ENCODE measurements at places on chromosomes 16 and 17.

DNA sequence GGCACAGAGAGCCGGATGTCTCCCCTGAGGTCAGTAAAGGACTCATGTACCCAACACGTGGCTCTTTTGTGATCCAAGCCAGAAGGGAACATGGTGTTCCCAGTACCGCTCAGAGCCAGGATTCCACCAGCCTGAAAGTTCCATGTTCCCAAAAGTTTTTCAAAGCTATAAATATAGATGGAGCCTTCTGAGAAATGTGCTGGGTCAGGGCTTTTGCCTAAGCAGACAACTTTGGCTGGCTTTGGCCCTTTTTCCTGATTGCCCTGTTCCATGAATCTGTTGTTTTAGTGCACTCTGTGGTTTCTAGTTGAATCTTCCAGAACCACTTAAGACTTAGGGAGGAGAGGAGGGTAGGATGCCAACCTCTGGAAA is 128.5 kb upstream of the HS3ST2 start:
- DNase-seq = no peak

- DNase-seq = no peak
Measured at GRCh38 chr17:68700421-68700820, 99.3 kb upstream of the FAM20A start.

DNA sequence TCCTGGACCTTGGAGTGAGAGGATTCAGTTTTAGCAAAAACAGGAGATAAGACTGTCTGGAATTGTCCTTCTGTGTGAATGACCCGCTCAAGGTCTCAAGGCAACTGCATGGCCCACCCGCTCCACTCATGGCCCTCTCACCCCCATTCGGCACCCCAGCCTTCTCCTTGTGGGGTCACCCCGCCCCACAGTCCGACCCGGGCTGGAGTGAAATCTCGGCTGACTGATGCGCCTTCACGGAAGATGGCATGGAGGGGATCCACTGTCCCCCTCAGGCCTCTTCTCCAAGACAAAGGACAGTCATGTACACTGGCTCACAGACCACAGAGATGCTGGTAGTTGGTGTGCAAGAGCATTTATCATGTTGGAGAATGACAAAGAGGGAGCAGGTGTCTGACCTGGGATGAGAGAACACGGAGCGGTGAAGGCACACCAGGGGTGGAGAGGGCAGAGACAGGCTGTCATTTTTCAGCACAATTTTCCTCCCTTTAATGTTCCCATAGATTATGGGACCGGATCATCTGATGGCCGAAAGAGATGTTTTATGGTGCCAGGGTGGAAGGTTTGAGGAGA is 391.9 kb upstream of the TNRC6C start:
- no peak for DNase-seq

DNA sequence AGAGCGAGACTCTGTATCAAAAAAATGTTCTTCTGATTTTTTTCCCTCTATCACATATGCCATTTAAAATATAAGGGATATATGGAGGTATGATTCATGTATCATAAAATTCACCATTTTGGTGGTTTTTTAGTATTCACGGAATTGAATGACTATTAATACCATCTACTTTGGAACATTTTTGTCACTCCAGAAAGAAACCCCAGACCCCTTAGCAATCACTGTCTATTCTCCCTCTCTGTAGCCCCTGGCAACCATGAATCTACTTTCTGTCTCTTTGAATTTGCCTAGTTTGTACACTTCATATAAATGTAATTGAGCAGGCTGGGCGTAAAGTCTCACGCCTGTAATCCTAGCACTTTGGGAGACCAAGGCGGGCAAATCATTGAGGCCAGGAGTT is 75.9 kb downstream of the PRKCA start:
- DNase-seq = peak; percentile 49

GRCh38 chr17:82881900-82882714 is 42.3 kb upstream of the ZNF750 start:
- no peak for DNase-seq

- DNase-seq = peak; percentile 60
Measured at GRCh38 chr16:83356266-83356665, 451.5 kb upstream of the HSBP1 start.

- DNase-seq = no peak
Measured at GRCh38 chr17:31573861-31574260, 182.4 kb downstream of the RAB11FIP4 start.

- DNase-seq = no peak
Measured at GRCh38 chr16:88809068-88809675, 2.6 kb downstream of the APRT start.

- DNase-seq = peak; percentile 90
Measured at GRCh38 chr16:87227296-87227951, 89.8 kb downstream of the C16orf95 start.

DNA sequence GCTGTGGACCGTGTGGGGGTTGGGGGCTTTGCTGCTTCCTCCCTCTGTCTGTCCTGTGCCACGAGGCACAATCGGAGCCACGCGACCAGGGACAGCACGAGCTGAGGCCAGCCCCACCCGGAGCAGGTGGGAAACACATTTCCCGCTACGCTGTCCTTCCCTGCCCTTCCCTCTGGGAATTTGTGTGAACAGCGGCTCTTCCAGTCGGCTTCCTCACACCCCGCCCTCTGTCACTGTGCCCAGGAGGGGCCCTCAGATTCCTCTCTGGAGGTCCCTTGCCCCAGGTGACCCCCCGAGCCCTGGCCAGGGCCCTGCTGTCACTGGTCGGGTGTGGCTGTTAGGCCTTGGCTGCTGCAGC is 19.6 kb downstream of the SPIRE2 start:
- DNase-seq = no peak

DNA sequence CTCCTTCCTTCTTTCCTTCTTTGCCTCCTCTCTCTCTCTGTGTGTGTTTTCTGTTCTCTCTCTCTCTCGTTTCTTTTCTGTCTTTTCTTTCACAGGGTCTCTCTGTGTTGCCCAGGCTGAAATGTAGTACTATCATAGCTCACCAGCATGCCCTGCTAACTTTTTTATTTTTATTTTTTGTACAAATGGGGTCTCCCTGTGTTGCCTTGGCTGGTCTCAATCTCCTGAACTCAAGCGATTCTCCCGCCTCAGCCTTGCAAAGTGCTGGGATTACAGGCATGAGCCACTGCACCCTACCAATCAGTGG is 1.5 kb downstream of the SLC5A11 start:
- DNase-seq = no peak

- DNase-seq = no peak
Measured at GRCh38 chr16:89697161-89697615, 4.3 kb downstream of the SPATA2L start.

- peak; percentile 68 for DNase-seq
Measured at GRCh38 chr17:19274893-19275292, 37.7 kb downstream of the EPN2 start.

- no peak for DNase-seq
Measured at GRCh38 chr17:58614859-58615459, 76.9 kb downstream of the TEX14 start.

DNA sequence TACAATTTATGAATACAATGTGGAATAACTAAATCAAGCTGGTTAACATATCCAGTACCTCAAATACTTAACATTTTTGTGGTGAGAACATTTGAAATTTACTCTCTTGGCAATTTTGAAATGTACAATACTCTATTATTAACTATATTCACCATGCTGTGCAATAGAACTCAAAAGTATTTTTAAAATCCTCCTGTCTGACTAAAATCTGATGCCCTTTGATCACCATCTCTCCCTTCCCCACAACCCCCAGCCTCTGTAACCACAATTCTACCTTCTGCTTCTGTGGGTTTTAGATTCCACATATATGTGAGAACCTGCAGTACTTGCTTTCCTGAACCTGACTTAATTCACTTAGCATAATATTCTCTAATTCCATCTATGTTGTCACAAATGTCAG is 71.6 kb upstream of the ALOX12 start:
- no peak for DNase-seq

DNA sequence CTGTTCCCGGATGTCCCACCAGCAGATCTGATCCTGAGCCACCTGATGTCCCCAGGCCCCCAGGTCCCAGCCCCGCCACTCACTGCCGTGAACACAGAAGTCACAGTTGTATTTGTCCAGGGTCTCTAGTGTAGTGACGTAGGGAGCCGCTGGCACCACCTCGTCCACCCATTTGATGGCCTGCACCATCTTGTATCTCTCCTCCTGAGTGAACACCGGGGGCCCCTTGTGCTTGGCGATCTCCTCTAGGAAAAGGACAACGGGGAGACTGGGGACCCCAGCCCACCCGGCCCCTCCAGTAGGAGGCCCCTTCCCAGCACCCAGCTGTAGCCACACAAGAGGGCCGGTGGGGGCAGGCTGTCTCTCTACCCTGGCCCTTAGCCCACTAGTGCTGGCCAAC is 2.4 kb downstream of the PCYT2 start:
- no peak for DNase-seq

DNA sequence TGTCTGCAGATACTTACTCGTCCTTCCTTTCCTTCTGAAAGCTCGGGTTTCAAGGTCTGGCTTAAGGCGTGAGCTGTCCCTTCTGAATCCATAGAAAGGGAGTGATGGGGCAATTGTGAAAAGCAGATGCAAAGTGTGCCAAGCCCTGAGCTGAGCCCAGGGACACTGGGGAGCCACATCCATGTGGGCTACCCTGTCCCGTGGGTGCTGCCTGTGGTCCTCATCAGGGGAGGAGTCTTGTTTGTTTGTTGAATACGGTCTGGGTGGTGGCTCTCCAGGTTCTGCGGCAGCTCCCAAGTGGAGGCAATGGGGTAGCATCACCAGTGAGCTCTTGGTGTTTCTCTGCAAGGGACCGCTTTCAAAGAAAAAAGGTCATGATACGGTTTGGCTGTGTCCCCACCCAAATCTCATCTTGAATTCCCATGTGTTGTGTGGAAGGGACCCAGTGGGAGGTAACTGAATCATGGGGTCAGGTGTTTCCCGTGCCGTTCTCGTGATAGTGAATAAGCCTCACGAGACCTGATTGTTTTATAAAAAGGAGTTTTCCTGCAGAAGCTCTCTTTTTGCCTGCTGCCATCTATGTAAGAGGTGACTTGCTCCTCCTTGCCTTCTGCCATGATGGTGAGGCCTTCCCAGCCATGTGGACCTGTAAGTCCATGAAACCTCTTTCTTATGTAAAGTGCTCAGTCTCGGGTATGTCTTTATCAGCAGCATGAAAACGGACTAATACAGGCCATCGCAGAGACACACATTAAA is 1.0 kb upstream of the ALG1 start:
- DNase-seq = no peak

GRCh38 chr17:34156741-34157589 is 98.1 kb upstream of the CCL2 start:
- DNase-seq = no peak

DNA sequence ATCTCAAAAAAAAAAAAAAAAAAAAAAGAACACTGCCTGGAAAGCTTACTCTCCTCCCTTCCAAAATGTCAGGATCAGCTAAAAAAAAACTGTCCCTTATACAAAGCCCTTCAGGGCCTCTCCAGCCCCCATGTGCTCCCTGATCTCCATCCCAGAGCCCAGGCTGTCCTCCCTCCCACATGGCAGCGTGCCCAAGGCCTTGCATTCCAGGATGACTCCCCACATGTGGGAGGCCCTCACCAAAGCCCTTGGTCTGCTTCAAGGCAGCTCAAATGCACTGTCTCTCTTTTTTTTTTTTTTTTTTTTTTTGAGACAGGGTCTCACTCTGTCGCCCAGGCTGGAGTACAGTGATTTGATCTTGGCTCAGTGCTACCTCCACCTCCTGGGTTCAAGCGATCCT is 2.3 kb downstream of the FDXR start:
- DNase-seq = peak; percentile 33

GRCh38 chr17:77356109-77356689 is 215.4 kb downstream of the SEC14L1 start:
- DNase-seq = no peak

- DNase-seq = no peak
Measured at GRCh38 chr16:70804734-70805169, 3.8 kb upstream of the VAC14 start.

DNA sequence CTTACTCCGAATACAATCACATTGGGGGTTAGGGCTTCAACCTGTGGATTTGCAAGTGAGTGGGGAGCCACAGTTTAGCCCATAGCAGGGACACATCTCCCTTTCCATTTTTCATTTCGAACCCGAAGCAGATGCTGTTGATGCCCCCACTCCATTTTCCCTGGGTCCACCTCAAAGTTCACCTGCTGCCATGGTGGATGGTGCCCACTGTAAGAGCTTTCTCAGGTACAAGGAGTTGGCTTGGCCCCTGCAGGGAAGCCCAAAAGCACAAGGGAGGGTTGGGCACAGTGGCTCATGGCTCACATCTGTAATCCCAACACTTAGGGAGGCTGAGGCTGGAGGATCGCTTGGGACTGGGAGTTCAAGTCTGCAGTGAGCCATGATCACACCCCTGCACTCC is 51.8 kb downstream of the SNX20 start:
- DNase-seq = no peak

GRCh38 chr17:28612531-28612930 is 1.5 kb downstream of the RSKR start:
- no peak for DNase-seq

GRCh38 chr17:42953669-42954068 is 10.6 kb downstream of the AARSD1 start:
- no peak for DNase-seq

- DNase-seq = no peak
Measured at GRCh38 chr17:82754297-82755208, 2.7 kb downstream of the TBCD start.

GRCh38 chr16:67055712-67056487 is 27.0 kb downstream of the CBFB start:
- peak; percentile 96 for DNase-seq

- no peak for DNase-seq
Measured at GRCh38 chr16:27752241-27752640, 202.3 kb downstream of the KATNIP start.

- peak; percentile 55 for DNase-seq
Measured at GRCh38 chr16:66270333-66270927, 96.1 kb upstream of the CDH5 start.

DNA sequence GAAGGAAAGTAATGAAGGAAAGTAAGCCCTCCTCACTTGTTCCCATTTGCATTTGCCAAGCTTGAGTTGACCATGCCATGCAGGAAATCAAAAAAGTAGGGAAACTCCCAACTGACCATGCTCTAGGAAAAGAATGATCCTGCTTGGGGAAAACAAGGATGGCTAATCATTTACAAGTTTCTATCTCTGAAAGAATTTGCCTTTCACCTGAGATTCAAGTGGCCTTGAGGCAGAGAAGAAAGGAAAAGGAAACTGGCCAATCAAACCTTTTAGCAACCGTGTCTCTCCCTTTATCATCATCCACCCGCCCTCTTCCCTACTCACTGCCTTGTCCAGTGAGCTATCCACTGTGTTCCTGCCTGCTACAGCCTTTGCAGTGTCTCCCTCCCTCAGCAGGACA is 757.2 kb upstream of the SOX9 start:
- DNase-seq = no peak

- no peak for DNase-seq
Measured at GRCh38 chr17:36485805-36486203, 677 bp upstream of the ZNHIT3 start.

- no peak for DNase-seq
Measured at GRCh38 chr16:67405336-67405735, 10.9 kb downstream of the ZDHHC1 start.

DNA sequence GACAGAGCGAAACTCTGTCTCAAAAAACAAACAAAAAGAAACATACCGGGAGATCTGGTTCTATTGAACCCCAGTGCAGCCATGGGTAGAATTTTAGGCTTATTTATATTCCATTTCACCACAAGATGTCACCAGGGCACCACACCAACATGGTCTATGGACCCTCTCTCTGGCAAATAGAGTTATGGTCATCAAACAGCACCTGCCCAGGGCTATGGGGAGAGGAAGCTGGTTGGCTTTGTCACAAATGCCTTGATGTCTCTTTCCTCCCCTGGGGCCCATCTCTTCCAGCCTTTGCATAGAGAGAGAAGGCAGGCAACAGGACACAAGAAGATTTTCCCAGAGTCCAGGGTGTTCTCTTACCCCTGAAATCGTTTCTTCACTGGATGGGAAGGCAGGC is 128.4 kb downstream of the WWOX start:
- DNase-seq = no peak

Measured in brain microvascular endothelial cell (primary cell).